ENCODE measurements at places on chromosomes 1 and 21.
A peak's percentile ranks its signal among the peaks of the same experiment; 100 is the strongest.

DNA sequence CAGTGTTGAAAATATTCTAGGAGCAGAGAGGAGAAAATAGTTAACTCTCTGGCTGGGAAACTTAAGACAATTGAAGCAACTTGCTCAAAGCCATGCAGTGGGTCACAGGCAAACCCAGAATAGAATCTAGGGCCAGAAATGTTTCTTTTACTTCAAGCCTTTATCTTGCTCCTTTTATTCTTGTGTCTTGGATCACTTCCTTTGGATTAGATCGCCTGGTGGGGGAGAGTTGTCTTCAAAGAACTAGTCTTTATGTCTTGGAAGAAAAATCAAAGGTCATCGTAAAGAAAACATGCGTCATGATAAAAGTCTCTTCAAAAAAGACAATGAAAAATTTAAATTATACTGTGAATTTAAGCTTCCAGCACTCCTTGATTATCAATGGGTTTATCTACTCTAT lies 493.6 kb upstream of the USP24 start:
- no peak for DNase-seq

- DNase-seq, result no peak
These were observed 6.6 kb downstream of the EIF3I start for GRCh38 chr1:32228771-32229170.

DNA sequence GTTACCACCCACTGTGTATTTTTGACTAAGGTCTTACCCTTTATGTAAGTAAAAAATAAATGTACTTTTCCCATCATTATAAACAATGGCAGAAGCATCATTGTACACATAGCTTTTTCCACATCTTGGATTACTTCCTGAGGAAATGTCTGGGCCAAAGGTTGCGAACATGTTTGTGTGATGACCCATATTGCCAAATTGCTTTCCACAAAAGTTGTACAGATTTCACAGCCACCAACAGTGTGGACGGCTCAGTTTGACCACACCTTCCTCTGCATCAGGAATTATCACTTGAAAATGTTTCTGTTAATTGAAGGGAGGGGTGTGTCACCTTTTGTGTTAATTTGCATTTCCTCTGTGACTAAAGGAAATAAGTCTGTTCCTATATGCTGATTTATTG lies 25.7 kb downstream of the AKNAD1 start:
- peak; percentile 56 for DNase-seq

- DNase-seq, result no peak
These were observed 33.8 kb downstream of the ABCA4 start for GRCh38 chr1:94087193-94087592.

DNA sequence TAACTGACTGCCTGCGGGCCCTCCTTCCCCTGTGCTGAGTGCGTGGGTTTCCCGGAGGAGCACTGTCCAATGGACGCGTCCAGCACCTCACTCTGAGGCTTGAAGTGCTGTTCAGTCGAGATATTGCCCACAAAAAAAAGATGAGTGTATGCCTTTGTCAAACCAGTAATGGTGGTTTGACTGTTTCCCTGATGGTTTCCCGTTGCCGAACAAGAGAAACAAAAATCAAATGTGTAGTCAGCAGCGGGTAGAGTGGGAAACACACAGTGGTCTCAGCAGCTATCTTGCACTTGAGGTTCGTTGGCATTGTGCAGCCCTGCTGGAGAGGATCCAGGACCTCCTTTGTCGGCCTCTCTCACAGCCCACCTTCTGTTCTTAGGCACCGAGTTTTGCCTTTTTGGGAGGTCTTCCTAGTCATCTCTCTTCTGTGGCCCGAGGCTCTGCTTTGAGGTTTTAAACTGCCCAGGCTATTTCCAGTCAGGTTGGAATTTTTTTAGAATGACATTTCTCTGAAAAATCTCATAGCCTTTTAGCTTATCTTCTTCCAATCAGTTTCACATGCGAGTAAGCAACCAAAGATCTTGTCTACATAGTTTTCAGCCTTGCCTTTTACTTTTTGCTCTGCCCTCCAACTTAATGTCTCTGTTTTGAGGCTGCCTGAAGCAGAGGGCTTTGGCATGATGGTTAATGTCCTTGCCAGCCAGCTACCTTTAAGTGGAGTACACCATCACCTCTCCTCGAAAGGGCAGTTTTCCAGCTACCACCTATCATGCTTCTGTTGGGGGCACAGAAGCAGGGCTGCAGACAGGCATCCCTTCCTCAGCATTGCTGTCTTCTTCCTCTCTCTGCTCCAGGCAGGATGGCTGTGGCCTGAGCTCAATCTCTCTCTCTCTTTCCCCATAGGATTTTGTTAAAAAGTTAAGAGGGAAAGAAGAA lies 132.3 kb downstream of the URB2 start:
- peak; percentile 69 for DNase-seq

GRCh38 chr1:88354256-88354655 lies 329.8 kb upstream of the PKN2 start:
- DNase-seq, result no peak

GRCh38 chr1:230403442-230403841 lies 22.7 kb downstream of the PGBD5 start:
- DNase-seq, result no peak

- DNase-seq, result peak; percentile 86
These were observed 37.8 kb downstream of the SGIP1 start for GRCh38 chr1:66571789-66572188.

DNA sequence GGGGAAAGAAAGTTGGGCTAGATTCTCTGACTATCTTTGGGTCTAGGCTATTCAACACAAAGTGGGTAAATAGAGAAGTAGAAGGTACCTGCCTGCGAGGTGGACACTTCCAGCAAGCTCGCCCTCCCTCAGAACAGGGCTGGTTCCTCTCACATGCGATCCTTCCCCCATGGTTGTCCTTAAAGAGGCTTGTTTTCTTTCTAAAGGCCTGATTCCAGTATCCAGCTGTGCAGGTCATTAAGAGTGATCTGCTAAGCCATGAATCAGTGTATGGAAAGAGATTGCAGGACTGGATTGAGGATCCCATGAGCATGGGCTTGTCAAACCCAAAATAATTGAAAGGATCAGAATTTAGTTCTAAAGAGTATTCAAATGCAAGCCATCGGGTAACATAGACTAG lies 189.0 kb downstream of the URB2 start:
- DNase-seq, result no peak

DNA sequence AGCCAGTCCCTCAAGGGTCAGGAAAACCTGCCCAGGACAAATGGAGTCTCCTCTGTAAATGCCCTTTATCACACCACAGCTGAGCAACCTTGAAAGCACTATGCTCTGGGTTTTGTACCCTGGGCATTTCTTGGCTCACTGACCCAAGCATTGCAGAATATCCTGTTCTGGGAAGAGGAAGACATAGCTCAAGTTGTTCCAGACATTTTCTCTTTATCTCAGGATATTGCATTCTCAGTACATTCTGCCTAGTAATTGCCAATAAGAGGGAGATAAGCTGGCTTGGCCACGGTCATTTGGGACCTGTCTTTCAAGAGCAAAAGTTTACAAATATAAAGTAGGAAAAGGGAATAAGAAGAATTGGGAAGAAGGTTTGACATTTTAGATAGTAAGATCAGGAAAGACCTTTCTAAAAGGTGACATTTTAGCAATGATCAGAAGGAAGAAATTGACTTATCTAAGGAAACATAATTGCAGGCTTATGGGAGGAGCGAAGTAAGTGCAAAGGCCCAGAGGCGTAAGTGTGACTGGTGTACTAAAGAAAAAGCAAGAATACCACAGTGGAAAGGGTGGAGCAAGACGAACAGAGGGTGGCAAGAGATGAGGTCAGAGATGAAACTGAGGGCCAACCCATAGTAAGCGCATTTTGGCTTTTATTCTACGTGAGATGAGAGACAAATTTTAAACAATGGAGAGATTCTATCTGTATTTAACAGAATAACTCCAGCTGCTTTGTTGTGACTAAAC lies 394.0 kb upstream of the CXADR start:
- DNase-seq, result no peak

- DNase-seq, result no peak
These were observed 6.8 kb upstream of the PLCH2 start for GRCh38 chr1:2469103-2469940.

GRCh38 chr1:77582905-77583304 lies 99.6 kb downstream of the ZZZ3 start:
- DNase-seq, result no peak

- peak; percentile 39 for DNase-seq
These were observed 41.0 kb upstream of the HAO2 start for GRCh38 chr1:119327450-119328155.

DNA sequence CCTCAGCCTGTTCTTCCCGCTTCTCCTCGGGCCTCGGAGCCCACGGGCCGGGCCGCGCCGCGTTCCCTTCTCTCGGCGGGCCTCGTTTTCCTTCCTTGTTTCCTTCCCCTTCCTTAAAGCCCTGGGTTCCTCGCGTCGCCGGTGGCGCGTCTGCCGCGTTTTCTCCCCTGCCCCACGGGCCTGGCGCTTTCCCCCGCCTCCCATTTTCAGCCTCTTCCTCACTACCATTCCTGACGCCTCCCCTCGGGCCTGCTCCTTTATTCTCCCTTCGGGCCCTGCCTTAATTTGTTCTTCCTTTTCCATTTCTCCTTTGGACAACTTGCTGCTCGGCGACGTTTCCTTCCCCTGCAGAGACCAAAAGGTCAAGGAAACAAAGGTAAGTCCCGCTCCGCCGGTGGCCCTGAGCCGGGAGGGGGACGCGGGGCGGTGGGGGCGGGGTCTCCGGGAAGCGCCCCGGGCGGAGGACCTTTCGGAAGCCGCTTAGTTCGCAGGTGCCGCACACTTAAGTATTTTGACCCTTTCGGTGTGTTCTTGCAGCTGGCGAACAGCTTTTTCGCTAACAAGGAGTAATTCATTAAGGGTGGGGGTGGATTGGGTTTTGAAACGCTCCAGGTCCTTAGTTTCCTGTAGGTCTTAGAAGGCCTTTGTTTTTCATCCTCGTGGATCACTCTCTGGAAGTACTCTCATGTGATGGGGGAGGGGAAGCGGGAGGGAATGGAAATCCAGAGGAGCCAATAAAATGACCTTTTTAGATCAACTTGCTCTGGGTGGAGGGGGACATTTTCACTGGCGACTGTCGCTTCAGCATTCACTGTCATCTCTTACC lies 780 bp downstream of the YTHDF2 start:
- DNase-seq, result peak; percentile 51

GRCh38 chr1:53532912-53533311 lies 73.7 kb downstream of the DMRTB1 start:
- no peak for DNase-seq

DNA sequence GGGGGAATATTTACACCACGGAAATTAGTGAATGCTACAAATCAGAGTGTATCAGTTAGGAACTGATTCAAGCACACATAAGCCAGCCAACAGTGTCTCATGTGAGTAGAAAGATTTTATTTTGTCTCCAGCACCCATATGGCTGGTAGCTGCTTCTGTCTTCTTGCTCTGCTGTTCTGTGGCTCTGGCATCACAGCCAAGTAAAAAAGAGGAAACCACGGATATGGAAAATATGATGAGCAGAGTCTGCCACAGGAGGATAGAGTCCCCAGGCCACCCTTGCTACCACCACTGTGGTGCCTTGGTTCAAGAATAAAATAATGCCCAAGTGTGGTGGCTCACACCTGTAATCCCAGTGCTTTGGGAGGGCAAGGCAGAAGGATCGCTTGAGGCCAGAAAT lies 53.6 kb upstream of the SPOCD1 start:
- no peak for DNase-seq

Data from fibroblast of skin of right biceps (primary cell).